ENCODE measurements at places on chromosomes 12 and 14.

- DNase-seq = no peak
Observed at GRCh38 chr12:26696613-26697092, 136.3 kb downstream of the ITPR2 start.

GRCh38 chr12:93333828-93334227 lies 43.9 kb upstream of the NUDT4 start:
- DNase-seq = no peak

GRCh38 chr12:98671459-98671858 lies 26.4 kb downstream of the APAF1 start:
- no peak for DNase-seq

DNA sequence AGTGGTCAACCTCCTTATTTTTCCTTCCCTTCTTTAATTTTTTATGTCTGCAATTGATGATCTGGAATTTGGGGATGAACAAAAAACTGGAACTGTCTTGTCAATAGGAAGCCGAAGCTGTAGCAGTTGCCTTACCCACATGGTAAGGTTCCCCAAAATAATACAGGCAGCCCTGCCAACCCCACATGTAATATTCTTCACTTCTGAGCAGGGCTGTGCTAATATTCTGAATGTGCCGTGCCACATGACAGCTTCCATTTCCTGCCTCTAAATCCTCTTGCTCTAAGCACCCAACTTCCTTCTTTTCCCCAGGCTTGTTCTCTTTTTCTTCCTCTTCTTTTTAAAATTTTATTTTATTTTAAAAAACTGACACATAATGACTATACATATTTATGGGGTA lies 39.6 kb downstream of the GPATCH2L start:
- DNase-seq = no peak

DNA sequence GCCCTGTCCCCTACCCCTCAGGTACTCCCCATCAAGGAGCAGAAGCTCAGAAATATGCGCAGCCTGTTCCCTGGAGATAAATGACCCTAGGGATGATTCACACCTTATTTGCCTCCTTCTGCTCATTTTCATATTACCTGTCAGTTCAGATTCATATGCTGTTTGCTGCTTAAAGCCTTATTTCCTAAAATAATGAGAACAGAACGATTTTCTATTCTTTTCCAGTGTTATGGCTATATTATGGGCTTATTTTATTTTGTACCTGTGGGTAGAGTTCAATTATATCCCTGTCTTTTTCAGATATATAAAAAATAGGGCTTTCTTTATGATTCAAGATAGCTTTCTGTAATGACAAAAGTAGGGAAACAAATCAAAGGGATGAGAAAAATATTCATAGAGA lies 224.8 kb downstream of the RPAP3 start:
- DNase-seq = no peak

DNA sequence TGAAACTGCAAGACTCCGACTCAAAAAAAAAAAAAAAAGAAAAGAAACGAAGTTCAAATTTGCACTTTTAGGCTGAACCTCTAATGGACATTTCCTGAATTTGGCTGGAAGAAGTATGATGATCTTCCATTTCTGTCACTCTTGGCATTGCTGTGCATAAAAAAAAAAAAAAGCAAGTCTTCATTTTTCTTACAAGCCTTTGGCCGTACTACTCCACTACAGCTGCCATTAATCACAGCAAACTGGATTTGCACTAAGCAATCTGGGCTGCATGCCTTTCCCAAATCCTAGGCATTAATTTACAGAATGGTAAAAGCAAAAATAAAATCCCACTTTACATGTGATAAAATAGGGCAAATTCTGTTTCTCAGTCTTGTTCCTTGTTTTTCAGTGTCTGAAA lies 7.1 kb downstream of the CSRP2 start:
- DNase-seq = no peak

- no peak for DNase-seq
Observed at GRCh38 chr14:23306412-23307145, at the start of gene BCL2L2. TSS of gene BCL2L2 (plus strand) at chr14:23306833. CDS start at chr14:23307768, 935 bp downstream.

DNA sequence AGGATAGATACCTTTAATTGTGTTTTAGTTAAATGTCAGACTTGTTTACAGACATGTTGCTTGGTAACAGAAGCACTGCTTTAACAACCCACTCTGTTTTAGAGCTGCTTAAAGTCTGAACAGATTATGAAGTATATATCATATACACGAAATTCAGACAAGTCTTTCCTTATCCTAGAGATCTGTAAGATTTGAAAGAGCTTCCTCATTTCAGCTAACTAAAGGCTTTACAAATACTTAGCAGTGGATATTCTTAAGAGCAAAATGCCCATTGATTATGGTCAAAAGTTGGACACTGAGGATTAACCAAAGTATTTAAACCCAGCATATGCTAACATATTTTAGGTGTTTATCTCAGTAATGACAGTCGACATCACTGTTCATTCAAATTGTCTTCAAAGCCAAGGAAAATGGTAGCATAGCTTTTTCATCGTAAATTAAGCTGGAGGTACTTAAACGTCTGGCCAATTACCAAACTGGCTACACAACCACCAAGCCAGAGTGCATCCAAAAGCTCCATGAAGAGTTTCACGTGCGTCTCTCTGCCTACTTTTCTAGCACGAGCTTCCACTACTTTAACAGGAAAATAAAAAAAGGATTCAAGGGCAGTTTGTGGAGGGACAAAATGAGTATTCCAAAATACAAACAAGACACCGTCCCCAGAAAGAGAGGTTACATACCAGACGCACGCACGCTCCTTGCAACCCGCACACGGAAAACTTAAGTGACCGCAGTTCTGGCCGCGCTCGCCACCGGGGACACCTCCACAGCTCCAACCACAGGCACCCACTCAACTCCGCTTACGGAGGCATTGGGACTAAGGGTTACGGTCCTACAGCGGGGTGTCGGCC lies 565 bp downstream of the CEP83 start:
- no peak for DNase-seq

GRCh38 chr14:49886523-49886922 lies 6.4 kb upstream of the ARF6 start:
- no peak for DNase-seq

DNA sequence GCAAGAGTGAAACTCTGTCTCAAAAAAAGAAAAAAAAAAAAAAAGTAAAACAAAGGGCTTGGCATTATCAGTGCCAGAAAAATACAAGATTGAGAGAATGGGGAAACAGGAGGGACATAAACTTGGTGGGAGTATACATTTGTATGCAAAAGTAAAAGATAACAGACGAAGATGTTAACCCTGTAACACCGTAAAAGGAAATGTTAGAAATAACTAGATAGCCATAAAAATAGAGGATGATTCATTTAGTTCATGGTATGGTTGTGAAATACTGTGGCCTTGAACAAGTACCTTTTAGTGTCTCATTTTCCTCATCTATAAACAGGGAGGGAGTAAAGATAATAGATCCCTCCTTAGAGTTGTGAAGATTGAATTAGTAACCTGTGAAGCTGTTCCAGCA lies 33.3 kb downstream of the ATP2A2 start:
- no peak for DNase-seq

GRCh38 chr12:49033611-49034285 lies 15.2 kb upstream of the PRKAG1 start:
- DNase-seq = no peak

GRCh38 chr14:32648434-32648833 lies 290.2 kb upstream of the NPAS3 start:
- no peak for DNase-seq

DNA sequence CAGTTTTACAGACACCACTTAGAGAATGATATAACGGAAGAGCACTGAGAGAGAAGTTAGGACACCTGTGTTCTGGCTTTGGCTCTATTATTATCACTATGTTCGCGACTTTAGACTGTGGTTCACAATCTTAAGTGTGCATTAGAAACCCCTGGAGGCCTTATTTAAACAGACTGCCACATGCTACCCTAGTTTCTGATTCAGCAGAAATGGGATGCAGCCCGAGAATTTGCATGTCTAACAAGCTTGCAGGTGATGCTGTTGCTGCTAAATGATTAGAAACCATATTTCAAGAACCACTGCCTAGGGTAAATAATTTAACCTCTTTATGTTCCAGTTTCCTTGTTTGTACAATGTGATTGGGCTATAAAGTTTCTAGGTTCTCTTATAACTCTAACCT lies 3.6 kb upstream of the RAD51AP1 start:
- no peak for DNase-seq

- no peak for DNase-seq
Observed at GRCh38 chr14:55198749-55199148, 7.4 kb upstream of the DLGAP5 start.

DNA sequence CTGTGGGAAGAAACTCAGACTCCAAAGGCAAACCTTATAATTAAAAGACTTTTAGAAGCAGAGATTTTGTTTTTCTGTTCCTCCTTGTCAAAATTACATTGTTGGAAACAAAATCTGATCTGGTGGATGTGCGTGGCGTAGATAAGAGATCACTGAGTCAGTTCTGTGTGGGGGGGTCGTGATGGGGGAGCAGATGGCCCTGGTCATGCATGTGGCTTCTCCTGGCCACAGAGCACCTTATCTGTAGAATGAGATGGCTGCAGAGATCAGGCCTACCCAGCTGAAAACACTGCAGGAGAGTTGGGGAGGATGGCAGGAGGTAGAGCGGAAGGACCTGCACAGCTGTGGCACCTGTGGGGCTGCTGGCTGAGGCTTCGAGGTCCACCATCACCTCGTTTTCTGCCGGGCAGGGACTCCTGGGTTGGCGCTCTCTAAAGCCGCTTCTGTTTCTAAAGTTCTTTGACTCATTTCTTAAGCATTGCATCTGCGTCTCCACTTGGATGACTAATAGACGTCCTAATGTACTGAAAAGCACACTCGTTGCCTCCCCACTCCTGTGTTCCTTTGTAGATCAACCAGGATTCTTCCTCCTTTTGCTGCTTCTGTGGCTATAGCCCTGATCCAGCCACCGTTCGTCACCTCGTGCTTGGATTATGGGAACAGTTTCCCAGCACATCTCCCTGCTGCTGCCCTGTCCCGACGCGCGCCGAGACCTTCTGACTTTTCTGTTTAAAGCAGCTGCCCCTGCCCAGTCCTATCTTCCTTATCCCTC lies 93.4 kb downstream of the TSPAN9 start:
- DNase-seq = no peak

All from stimulated activated CD4-positive, alpha-beta T cell treated with anti-CD3 and anti-CD28 coated beads, Interleukin-1b, Interleukin-23, amount 100 ng/mL, for 1 hour (primary cell).